Glutamatergic neuron (in vitro differentiated cells): ENCODE measurements at places on chromosomes 1 and 21. TPM values are rescaled to one million over a fixed set of nuclear protein-coding genes. Genes with fewer than 3 reads are reported as not detected.

GRCh38 chr1:154327466-154328317 lies 2.4 kb downstream of the ATP8B2 start:
- peaks cover 17% of the 10 kb centered on the region for H3K27me3 ChIP-seq
- peak overlapping the region; percentile 82 for H3K4me3 ChIP-seq
- H3K4me1 ChIP-seq, result peaks cover 29% of the 10 kb centered on the region
- peaks cover 3% of the 10 kb centered on the region for H3K36me3 ChIP-seq
- DNase-seq, result no peak

- no peak overlapping the region for H3K27ac ChIP-seq
- no peak overlapping the region for H3K4me3 ChIP-seq
- DNase-seq, result peak; percentile 42
- H3K36me3 ChIP-seq, result no peaks in the 10 kb centered on the region
These were observed 55.3 kb upstream of the EIF4G3 start for GRCh38 chr1:21232044-21232443.

DNA sequence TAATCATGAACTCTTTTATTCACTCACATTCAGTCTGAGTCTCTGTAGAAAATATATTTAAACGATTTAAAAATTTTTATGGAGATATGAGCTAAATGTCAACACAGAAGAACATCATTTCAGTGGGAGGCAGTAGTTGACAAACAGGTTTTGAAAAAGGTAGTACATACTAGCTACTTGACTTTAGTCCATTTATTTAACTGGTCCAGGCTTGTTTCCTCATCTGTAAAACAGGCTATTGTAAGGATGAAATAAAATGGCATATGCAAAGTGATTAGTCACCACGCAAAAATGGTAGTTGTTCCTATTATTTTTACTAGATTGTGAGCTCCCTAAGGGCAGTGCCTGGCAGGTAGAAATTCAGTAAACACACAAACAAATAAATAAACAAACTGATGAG lies 75.2 kb downstream of the NTPCR start:
- peaks cover 6% of the 10 kb centered on the region for H3K4me1 ChIP-seq
- peaks cover 5% of the 10 kb centered on the region for H3K36me3 ChIP-seq
- no peak overlapping the region for H3K27ac ChIP-seq
- no peak for DNase-seq
- peaks cover 2% of the 10 kb centered on the region for H3K27me3 ChIP-seq

DNA sequence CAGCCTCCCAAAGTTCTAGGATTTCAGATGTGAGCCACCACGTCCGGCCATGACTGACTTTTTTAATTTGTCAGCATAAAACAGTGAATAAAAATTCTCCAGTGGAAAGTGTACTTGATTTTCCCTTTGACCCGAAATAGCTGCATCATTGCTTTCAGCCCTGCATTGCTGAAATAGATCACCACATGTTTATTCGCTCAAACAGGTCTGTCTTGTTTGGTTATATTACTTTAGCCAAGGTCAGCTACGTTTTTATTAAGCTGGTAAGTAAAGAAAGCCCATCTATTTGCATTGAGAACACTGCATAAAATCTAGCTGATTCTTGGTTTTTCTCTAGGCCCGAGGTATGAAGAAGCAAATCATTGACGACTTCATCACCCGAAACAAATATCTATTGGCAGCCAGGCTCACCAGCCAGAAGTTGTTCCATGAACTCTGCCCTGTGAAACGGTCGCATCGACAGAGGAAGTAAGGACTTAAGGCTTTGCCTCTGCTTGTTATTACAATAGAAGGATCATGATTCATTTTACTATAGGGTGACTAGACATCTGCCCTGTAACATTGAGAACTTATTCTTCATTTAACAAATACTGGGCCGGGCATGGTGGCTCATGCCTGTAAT lies 25.6 kb downstream of the AGMAT start:
- H3K27ac ChIP-seq, result no peak overlapping the region
- no peaks in the 10 kb centered on the region for H3K4me1 ChIP-seq
- H3K27me3 ChIP-seq, result no peaks in the 10 kb centered on the region
- no peak for DNase-seq
- no peak overlapping the region for H3K4me3 ChIP-seq

DNA sequence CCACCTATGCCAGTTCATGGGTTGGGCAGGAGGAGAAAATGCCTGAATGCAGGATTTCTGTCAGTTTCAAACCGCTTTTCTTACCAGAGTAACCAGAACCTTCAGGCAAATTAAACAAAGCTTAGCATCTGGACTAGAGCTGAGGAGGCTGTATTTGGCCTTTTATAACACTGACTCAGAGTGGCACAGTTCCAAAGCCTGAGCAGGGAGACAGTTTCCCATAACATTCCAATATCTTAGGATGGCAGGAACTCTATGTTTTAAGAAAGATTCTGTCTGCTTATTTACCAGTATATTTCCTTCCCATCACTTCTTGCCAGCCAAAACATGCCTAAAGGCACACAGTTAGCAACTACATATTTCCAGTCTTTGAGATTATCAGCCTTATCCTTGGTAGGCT lies 46.8 kb downstream of the UBR4 start:
- peaks cover 3% of the 10 kb centered on the region for H3K27me3 ChIP-seq
- no peak for DNase-seq

DNA sequence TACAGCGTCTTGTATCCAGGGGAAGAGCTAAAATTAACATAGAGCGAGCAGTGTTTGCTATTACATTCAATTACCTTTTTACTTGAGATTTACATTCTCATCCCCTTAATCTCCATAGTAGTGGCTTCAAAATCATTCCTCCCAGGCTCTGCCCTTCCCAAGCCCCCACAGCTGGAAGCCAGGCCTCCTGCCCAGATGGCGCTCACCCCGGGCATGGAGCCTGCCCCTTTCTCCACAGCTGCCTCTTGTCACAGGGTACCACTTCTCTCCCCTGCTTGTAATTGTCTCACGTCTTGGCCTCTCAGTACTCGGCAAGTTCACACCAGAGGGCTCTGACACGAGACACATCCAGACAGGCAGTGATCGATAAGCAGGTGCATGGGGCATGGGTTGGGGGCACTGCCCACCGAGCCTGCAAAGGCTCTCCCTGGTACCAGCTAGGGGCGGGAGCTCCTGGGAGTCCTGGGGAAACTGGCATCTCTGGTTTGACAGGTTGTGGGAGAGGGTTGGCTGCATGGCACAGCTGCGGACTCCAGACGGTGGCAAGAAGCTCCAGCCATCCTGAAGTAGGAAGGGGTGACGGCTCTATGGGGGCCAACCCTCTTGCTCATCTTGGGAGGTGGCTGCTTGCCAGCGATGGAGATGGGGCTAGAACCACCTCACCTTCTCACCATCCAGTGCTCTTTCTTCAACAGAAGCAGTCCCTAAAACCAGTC lies 20.1 kb downstream of the CASZ1 start:
- no peaks in the 10 kb centered on the region for H3K27me3 ChIP-seq
- H3K36me3 ChIP-seq, result peaks cover 5% of the 10 kb centered on the region
- no peak overlapping the region for H3K4me3 ChIP-seq

- H3K27me3 ChIP-seq, result peaks cover 2% of the 10 kb centered on the region
- no peak overlapping the region for H3K4me3 ChIP-seq
- no peak for DNase-seq
- H3K27ac ChIP-seq, result peak overlapping the region; percentile 100
These were observed 65.2 kb upstream of the DIP2A start for GRCh38 chr21:46393451-46393940.

- peaks cover 17% of the 10 kb centered on the region for H3K4me1 ChIP-seq
- H3K4me3 ChIP-seq, result no peak overlapping the region
- H3K36me3 ChIP-seq, result peaks cover 11% of the 10 kb centered on the region
- H3K27ac ChIP-seq, result no peak overlapping the region
- no peaks in the 10 kb centered on the region for H3K27me3 ChIP-seq
- no peak for DNase-seq
These were observed 83.5 kb downstream of the URB2 start for GRCh38 chr1:229709500-229710013.

DNA sequence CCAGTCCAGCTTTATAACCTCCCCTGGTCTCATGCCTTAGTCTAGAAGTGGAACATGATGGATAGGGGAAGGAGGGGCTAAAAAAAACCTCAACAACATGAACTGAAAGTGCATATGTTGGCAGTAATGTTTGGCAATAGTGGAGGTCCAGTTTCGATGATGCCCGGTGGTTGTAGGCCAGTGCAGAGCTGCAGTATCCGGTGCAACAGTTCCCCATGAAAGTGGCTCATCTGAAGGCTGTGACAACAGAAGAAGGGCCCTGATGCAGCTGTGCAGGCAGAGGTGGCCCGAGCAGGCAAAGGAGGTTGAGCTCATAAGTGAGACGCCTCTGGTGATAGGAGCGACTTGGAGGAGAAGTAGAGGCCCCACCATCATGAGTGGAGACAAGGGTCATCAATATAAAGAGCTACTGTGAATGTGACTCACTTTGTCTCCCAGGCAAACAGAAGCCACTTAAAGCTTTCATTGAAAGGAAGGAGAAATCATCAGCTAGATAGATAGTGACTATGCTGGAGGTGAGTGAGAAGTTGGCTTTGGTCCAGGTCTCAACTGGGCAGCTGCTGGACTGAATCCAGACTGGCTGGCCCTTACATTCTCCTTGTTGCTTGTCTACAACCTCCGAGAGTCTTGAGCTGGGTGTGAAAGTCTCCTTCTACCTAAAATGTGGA lies 10.2 kb upstream of the CREG1 start:
- no peak for DNase-seq
- peaks cover 4% of the 10 kb centered on the region for H3K4me1 ChIP-seq
- H3K27me3 ChIP-seq, result peaks cover 4% of the 10 kb centered on the region
- no peak overlapping the region for H3K27ac ChIP-seq
- H3K4me3 ChIP-seq, result no peak overlapping the region

DNA sequence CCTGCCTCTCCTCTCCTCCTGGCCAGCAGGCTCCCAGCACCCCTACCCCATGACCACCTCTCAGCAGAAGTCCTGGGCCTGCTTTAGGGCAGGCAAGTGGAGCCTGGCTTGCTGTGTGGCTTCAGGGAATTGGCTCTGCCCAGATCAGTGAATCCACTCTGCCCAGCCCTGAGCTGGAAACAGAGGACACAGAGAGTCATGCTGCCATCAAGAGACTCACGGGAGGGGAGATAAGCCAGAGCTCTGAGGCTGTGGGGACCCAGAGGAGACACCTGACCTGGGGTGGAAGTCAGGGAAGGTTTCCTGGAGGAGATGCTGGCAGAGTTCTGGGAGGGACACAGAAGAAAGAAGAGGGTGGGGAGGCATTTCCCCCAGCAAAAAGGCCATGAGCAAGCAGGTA lies 54.2 kb downstream of the GLIS1 start:
- DNase-seq, result no peak
- no peaks in the 10 kb centered on the region for H3K36me3 ChIP-seq
- peaks cover 49% of the 10 kb centered on the region for H3K4me1 ChIP-seq
- peak overlapping the region; percentile 49 for H3K27ac ChIP-seq
- peaks cover 22% of the 10 kb centered on the region for H3K27me3 ChIP-seq

DNA sequence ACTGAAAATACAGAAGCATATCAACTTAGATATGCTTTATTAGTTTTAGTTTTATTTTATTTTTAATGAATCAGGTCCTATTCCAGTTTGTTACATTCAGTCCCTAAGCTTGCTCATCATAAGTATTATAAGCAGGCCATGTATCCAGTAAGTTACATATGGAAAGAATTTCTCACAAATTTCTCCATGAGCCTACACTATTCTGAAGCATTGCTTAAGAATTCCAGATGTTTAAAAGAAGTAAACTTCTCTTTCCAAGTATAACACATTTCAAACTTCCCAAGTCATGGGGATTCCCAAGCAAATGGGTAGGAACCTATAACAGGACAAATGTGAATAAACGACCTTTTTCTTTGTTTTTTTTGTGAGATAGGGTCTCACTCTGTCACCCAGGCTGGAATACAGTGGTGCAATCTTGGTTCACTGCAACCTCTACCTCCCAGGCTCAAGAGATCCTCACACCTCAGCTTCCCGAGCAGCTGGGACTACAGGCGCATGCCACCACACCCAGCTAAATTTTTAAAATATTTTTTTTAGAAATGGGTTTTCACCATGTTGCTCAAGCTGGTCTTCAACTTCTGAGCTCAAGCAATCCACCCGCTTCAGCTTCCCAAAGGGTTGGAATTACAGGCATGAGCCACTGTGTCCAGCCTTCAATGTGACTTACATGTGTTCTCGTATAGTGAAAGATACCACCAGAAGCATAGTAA lies 39.0 kb downstream of the ST7L start:
- H3K4me3 ChIP-seq, result no peak overlapping the region
- H3K27ac ChIP-seq, result no peak overlapping the region
- no peaks in the 10 kb centered on the region for H3K36me3 ChIP-seq
- no peaks in the 10 kb centered on the region for H3K4me1 ChIP-seq

GRCh38 chr1:238642231-238642630 lies 744.1 kb upstream of the CHRM3 start:
- H3K27me3 ChIP-seq, result no peaks in the 10 kb centered on the region
- no peak for DNase-seq
- H3K27ac ChIP-seq, result no peak overlapping the region
- H3K4me1 ChIP-seq, result no peaks in the 10 kb centered on the region
- H3K36me3 ChIP-seq, result no peaks in the 10 kb centered on the region

DNA sequence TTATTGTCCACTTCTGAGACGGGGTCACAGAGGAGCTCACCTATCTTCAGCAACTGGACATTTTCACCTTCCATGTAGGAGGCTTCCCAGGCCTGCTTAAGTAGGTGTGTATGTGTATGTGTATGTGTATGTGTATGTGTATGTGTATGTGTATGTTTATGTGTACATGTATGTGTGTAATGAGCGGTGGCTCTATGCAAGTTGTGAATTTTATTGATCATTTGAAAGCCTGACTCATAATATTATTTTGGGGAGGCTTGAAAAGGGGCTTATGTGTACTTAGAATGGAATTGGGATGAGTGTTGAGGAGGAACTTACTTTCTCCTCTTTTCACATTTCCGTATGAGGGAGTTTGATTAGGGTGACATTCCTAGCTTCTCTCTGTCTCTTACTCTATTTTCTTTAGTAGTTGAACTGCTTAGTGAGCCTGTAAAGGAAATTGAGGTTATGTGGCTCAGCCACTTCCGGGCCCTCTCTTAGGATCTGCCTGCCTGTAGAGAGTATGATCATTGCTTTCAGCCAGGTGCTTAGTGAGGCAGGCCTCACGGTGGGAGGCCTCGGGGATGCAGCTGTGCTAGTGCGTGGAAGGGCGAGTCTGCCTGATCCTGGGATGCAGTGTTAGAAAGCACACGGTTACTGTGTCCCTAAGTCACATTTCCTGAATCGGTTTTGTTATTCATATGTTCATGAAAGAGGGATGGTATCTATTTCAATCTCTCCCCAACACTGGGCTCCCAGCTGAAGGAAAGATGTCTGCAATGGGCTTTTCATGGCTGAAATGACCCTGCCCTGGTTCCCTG lies 61.0 kb downstream of the IER5 start:
- H3K4me1 ChIP-seq, result peaks cover 37% of the 10 kb centered on the region
- peaks cover 8% of the 10 kb centered on the region for H3K36me3 ChIP-seq
- peak overlapping the region; percentile 35 for H3K27ac ChIP-seq

GRCh38 chr1:248828845-248829244 lies 3.1 kb upstream of the SH3BP5L start:
- peaks cover 10% of the 10 kb centered on the region for H3K36me3 ChIP-seq
- no peak overlapping the region for H3K4me3 ChIP-seq
- H3K4me1 ChIP-seq, result peaks cover 18% of the 10 kb centered on the region
- no peak for DNase-seq

- peak overlapping the region; percentile 95 for H3K4me3 ChIP-seq
- peaks cover 9% of the 10 kb centered on the region for H3K4me1 ChIP-seq
- no peak for DNase-seq
- H3K27ac ChIP-seq, result peak overlapping the region; percentile 71
- peaks cover 4% of the 10 kb centered on the region for H3K27me3 ChIP-seq
These were observed 692 bp downstream of the TARDBP start for GRCh38 chr1:11013160-11013531.

The NBPF11 gene
- total RNA-seq, result 8.9 TPM

The SHISA4 gene
- 2.9 TPM for total RNA-seq

The SLC30A2 gene
- total RNA-seq, result not detected

The XCL1 gene
- not detected for total RNA-seq

The OR6N1 gene
- not detected for total RNA-seq
